ENCODE measurements at places on chromosomes 4 and X. TPM values are rescaled to one million over a fixed set of nuclear protein-coding genes. Genes with fewer than 3 reads are reported as not detected.

The TRIM75 gene
- total RNA-seq, result not detected

The CORIN gene
- 118 TPM for total RNA-seq

The HAND2 gene
- 352 TPM for total RNA-seq

DNA sequence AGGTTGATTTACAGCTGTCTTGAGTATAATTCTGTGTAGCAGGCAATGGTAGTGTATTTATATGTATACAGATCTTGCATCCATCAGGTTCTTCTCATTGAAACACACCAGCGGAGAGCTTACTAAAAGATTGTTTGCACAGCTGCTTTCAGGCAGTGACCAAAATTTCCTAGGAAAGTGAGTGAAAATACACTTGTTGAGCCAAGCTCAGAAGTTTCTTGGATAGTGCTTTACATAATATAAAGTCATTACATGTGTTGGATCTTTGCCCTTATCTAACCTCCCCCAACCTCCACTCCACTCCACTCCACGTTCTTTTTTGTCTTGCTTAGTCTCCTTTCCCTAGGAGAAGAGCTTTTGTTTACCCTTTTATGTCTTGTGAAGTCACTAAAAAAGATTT, 34.1 kb downstream of the CNKSR2 start:
- no peak overlapping the region for H3K4me3 ChIP-seq
- no peaks in the 10 kb centered on the region for H3K27me3 ChIP-seq
- DNase-seq, result no peak

GRCh38 chr4:173134426-173134825, 34.2 kb upstream of the GALNT7 start:
- DNase-seq, result no peak
- no peaks in the 10 kb centered on the region for H3K27me3 ChIP-seq
- H3K4me1 ChIP-seq, result no peaks in the 10 kb centered on the region
- no peaks in the 10 kb centered on the region for H3K36me3 ChIP-seq
- no peak overlapping the region for H3K4me3 ChIP-seq

DNA sequence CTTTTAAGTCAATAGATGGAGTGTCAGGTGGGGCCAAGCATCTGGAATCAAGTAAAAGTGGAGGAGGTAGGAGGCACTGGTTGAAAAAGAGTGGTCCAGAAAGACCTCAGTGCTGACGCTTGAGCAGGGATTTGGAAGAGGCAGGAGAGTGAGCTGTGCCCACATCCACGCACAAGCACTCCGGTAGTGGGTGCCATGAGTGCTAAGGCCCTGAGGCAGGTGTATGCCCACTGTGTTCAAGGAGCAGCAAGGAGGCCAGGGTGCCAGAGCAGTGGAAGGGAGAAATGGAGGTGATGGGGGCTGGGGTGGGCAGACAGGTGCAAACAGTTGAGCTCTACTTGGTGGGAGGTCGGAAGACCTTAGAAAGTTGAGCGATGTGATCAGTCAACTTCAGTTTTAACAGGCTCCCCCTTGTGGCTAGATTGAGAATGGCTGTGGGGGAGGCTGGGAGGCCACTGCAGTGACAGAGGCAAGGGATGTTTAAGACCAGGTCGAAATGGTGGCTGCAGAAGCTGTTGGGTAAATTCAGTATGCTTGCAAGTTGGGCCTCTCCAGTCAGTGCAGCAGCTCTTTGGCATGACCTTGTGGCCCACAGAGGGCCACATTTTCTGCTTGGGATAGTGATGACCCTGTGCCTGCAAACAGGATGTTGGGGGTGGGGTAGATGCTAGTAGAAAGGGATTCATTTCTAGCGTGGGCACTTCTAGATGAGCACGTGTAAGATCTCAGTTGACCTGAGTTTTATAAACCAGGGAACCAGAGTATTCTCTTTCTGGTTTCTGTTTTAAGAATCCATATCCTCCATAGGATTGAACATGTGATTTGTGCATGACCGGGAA, 12.7 kb downstream of the TKTL1 start:
- no peak overlapping the region for H3K4me3 ChIP-seq
- no peaks in the 10 kb centered on the region for H3K27me3 ChIP-seq
- H3K27ac ChIP-seq, result no peak overlapping the region

DNA sequence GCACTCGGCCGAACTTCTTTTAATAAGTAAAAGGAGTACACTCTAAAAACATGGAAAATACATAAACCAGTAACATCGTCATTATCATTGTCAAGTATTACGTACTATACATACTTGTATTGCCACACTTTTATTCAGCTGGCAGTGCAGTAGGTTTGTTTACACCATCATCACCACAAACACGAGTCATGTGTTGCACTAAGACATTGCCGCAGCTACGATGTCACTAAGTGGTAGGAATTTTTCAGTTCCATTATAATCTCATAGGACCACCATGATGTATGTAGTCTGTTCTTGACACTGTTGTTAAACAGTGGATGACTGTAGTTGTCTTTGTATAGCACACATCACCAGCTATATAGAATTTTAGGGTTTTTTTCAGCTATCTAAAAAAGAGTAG, 48.0 kb upstream of the TMEM131L start:
- no peak overlapping the region for H3K27ac ChIP-seq
- no peak overlapping the region for H3K4me3 ChIP-seq
- no peaks in the 10 kb centered on the region for H3K36me3 ChIP-seq
- DNase-seq, result peak; percentile 44

GRCh38 chr4:123121241-123121907, 199.0 kb upstream of the NUDT6 start:
- H3K4me1 ChIP-seq, result no peaks in the 10 kb centered on the region
- DNase-seq, result no peak
- H3K4me3 ChIP-seq, result no peak overlapping the region
- H3K36me3 ChIP-seq, result no peaks in the 10 kb centered on the region
- H3K27ac ChIP-seq, result no peak overlapping the region

- no peaks in the 10 kb centered on the region for H3K36me3 ChIP-seq
- DNase-seq, result no peak
- H3K4me1 ChIP-seq, result no peaks in the 10 kb centered on the region
- no peak within 1 kb of the TSS for H3K4me3 ChIP-seq
- H3K27me3 ChIP-seq, result no peaks in the 10 kb centered on the region
Observed at GRCh38 chr4:69760455-69760854, at the start of gene SULT1B1. SULT1B1 (minus strand) TSS chr4:69760620; CDS start chr4:69755217, 5,403 bp downstream.

DNA sequence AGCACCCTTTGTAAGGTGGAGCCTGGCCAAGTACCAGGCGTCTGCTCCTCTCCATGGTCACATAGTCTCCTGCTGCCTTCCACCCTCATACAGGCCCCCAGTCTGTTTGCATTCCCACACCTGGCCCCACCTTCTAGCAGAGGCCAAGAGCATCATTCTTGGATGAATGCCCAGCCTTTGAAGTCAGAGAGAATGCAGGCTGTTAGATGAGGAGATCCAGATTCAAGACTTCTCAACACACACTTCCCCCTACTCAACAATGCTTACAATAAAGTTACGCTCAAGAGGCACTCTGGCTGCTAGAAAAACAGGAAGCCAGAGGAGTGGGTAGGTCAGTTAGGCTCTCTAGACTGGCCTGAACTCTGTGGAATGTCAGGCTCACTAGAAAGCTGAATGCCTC, 43.3 kb downstream of the SHROOM4 start:
- DNase-seq, result peak; percentile 0
- H3K4me3 ChIP-seq, result no peak overlapping the region
- peak overlapping the region; percentile 42 for H3K27ac ChIP-seq
- no peaks in the 10 kb centered on the region for H3K36me3 ChIP-seq
- H3K27me3 ChIP-seq, result no peaks in the 10 kb centered on the region
- H3K4me1 ChIP-seq, result no peaks in the 10 kb centered on the region
